Stimulated activated memory B cell treated with anti-CD40 and anti-IgM and Interleukin-4, amounts not matched to agents 10 μg/mL and 1 μg/mL and 100 μg/mL, for 72 hours (primary cell): ENCODE measurements at places on chromosomes 13 and 19.

DNA sequence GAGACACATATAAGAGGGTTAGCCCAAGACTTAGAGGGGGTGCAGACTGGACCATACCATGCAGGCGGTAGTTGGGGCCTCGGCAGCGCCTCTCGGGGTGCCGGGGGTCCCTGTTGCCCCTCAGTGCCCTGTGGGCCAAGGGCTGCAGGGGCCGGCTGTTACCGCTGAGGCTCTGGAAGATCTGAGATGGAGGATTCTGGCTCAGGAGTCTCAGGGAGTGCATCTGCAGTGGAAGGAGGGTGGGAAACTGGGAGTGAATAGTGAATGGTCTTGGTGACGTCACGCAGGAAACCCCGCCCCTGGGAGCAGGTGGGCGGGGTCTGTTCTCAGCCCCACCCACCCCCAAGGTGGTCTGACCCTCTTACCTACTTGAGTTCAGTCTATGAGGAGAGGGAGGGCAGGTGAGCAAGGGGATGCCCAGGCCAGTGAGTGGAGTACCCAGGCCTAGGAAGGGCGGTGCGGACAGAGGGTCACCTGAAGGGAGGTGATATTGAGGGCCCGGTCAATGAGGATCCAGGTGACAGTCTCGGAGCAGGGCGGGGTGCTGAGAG is 1.7 kb upstream of the DBP start:
- no peak for ATAC-seq

DNA sequence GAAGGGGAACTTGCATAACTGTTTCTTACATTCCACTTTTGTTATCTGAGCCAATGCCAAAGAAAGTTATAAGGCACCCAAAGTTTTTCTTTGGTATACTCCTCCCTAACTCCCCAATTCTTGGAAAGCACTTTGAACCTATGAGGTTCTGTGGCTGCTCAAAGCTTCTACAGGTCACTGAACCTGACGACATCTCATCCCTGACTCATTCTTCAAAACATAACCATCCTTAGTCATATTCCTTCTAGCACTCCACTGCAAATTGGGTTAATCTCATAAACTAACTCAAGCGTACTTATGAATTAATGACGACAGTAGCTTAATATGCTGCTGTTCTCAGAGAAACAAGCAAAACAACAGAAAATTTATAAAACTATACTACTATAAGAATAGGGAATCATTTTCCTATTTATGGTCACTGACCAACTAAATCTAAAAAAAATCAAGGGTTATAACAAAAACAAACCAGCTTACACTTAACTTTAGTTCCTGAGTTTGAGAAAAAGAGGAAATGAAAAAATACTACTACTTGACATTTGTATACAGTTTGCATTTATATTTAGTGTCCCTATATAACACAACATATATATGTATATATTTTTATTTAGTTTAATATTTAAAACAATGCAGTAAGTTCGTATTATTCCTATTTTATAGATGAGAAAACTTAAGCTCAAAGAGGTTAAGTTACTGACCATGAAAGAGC is 69.1 kb downstream of the CAB39L start:
- peak; percentile 70 for ATAC-seq

- ATAC-seq = peak; percentile 67
Observed at GRCh38 chr19:38059897-38060296, 152.9 kb downstream of the SIPA1L3 start.

DNA sequence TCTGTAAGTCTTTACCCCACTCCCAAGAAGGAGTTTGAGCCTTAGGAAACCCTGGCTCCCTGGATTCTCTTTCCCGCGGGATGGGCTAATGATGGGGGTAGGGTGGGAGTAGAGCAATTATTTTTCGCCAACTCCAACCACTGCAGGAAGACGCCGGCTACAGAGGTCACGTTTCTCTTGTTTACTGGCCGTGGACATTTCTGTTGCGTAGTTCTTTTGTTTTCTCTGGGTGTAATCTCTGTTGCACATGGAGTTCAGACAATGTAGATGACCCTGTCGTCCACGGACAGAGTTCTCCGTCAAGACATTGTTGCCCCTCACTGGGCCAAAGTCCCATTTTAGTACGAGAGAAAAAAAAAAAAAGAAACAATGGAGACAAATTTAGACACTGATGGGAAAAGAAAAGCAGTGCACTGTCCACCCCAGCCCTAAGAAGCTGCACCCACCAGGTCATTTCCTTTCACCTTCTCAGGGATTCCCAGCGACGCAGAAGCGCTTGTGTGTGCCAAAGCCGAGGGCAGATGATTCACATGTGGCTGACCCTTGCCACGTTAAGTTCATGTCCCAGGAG is 133.9 kb upstream of the ARGLU1 start:
- no peak for ATAC-seq
